Mucosa of descending colon (tissue), 3 donors: ENCODE measurements at places on chromosomes 12 and 14.

DNA sequence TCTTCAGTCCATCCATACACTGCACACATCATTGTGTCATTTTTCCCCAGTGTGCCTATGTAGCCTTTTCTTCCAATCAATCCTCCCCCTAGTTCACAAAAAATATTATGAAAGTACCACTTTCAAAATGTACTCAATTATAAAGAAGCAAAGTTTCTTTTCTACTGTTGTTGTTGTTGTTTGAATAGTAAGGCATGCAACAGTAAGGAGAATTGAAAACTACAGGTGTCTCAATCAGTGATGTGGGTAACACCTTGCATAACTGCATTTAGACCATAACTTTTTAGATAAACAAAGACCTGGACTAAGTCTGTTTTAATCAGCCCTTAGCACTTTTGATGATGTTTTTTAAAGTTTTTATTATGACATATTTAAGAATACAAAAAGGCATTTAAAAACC lies 104.4 kb downstream of the EML5 start:
- DNase-seq, result no peak

DNA sequence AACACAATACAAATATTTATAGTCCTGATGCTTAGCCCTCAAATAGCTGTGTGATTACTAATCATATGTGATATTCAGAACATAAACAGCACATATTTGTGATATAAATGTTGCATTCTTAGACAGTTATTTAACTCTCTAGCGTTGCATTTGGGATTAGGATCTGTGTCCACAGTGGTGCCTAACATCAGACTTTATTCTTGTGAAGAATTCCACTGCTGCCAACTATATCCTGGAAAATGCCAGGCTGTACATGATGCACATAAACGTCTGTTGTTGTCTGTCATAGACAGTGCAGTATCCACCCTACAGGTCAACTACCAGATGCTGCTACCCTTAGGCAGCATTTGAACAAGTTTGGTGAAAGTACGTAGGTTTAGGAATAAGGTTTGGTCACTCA lies 39.0 kb downstream of the SLC38A4 start:
- no peak for DNase-seq

GRCh38 chr12:20283482-20283881 lies 84.9 kb upstream of the PDE3A start:
- DNase-seq, result no peak

DNA sequence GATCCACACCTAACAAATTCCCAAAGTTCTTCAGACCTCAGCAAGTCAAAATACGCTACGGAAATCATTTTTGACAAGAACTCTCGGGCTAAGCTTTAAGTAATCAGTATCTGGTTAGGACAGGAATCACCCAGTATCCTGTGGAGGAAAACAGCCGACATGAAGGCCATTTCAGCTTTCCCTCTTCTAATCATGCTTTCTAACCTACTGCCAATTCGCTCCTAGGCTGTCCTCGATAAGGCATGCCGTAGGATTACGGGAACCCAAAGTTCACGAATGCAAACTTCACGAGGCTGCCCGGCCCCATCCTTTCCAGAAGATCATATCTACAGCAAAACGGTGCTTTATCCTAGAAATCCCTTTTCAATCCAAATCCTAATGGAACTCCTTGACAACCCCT lies 81.8 kb upstream of the PTPRB start:
- no peak for DNase-seq

GRCh38 chr12:123041042-123041531 lies 60.6 kb downstream of the ARL6IP4 start:
- DNase-seq, result no peak

GRCh38 chr14:23275412-23275811 lies 10.5 kb downstream of the HOMEZ start:
- DNase-seq, result no peak

- no peak for DNase-seq
These were observed 46.8 kb downstream of the EXOC5 start for GRCh38 chr14:57221931-57222330.

DNA sequence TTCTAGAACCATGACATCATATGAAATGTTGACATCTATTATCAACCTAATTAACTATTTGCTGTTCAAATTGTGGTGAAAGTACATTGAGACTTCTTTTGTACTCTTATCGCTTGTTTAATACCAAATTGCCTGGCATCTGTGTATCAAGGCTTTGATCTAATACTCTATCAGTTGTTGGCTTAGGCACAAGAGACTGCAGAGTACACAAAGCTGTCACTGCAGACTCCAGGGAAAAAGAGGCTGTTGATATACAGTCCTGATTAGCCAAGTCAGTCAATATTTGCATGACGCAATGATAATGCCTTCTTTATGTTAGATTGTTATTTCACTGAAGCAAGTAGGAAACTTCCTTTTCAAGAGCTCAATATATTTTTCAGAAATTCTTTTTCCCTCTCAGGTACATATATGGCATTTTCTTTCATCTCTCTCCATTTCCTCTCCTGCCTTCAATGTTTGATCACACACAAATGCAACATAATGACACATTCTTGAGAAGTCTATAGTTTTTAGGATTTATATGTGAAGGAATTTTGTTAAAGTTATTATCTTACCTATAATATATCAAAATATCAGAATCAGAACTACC lies 32.3 kb upstream of the PTCSC3 start:
- DNase-seq, result no peak

- DNase-seq, result no peak
These were observed 15.7 kb upstream of the DLK1 start for GRCh38 chr14:100710826-100711462.

DNA sequence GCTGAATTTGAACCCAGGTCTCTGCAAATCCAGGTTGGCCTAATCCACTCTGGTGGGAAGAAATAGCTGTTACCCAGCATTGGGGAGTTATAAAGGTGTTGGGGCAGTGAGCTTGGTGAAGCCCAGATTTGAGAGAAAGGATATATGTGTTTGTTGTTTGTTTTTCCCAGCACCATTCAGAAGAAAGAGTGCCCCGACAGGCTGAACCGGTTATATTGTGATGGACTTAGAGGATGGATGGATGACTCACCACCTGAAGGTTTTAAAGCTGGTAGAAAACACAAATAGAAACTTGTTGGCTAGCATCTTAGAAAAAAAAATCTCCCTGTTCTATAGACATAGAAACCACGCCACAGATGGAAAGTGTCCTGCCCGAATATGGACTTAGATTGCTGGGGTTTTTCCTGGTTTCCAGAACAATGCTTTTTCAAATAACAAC lies 404.6 kb downstream of the MED13L start:
- no peak for DNase-seq

- no peak for DNase-seq
These were observed 28.3 kb downstream of the DYNC1H1 start for GRCh38 chr14:101992708-101993107.

DNA sequence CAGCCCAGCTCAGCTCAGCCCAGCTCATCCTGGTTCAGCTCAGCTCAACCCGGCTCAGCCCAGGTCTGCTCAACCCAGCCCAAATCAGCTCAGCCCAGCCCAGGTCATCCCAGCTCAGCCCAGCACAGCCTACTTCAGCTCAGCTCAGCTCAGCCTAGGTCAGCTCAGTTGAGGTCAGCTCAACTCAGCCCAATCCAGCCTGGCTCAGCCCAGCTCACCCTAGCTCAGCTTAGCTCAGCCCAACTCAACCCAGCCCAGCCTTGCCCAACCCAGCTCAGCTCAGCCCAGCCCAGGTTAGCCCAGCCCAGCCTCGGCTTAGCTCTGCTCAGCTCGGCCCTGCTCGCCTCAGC lies 332.3 kb downstream of the TMEM121 start:
- no peak for DNase-seq

- DNase-seq, result no peak
These were observed 31.5 kb downstream of the TMEM63C start for GRCh38 chr14:77212943-77213678.

DNA sequence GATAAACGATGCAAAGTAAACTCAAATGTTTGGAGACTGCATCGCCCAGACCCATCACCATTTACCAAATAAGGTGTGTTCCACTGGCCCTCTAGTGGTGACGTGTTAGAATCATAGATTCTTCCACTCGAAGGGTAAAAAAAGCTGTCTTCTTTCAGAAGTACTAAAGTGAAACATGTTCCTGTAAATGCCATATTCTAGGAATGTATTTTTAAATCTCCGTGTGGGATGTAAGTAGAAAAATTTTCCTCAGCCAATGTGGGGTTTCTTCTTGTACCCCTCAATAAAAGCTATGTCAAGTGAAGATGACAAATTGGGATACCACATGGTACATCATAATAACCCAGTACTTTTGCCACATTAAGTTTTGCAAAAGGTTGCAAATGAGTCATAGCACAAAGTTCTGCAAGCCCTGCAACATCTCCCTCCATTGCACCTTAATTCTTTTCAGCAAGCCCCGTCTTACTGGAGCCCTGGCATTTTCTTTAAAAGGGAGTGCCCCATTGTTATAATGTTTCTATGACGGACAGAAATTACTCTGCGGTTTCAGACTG lies 100.8 kb downstream of the CCER1 start:
- no peak for DNase-seq
